ENCODE measurements at places on chromosomes 1 and 21. TPM values are rescaled to one million over a fixed set of nuclear protein-coding genes. Genes with fewer than 3 reads are reported as not detected.

MTARC2 gene
- polyA plus RNA-seq: 11.6 TPM

CADM3 gene
- polyA plus RNA-seq: 0.73 TPM

GPR3 gene
- 0.95 TPM for polyA plus RNA-seq

GRCh38 chr1:91778964-91779363, 107.0 kb downstream of the TGFBR3 start:
- DNase-seq: no peak

DNA sequence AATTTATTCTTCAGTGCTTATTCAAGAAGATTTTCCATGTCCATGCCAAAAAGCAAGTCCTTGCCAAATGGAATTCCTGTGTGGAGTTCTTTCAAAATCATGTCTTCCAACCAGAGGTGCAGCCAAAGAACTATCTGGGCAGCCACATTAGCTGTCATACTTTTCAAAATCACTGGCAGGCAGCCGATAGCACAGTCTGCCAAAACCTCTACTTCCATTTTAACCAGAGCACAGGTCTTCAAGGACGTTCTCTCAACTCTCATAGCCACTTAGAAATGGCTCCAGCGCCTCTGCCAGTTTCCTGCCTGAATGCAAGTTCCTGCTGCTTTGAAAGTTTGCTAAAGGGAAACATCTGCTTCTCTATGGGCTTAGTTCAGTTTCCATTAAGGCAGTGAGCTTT, 975.7 kb upstream of the ADGRL4 start:
- DNase-seq: peak; percentile 88

DNA sequence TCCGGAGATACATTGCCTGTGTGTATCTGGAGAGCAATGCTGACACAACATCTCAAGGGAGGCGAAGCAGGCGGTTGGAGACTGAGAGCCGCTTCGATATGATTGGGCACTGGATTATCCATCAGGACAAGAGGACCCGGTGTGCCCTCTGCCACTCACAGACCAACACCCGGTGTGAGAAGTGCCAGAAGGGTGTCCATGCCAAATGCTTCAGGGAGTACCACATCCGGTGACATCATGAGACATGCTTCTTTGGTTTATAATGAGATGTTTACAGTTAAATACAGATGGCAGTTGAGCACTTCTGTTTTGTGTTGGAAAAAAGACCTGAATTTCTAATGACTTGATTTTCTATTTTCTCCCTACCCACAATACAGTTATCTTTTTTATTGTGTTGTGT, 12.1 kb downstream of the PGBD2 start:
- DNase-seq: no peak
